Activated T-cell treated with anti-CD3 and anti-CD28 coated beads, Interleukin-2, amount 50 U/mL, for 72 hours (primary cell): ENCODE measurements at places on chromosomes 2 and 18.

DNA sequence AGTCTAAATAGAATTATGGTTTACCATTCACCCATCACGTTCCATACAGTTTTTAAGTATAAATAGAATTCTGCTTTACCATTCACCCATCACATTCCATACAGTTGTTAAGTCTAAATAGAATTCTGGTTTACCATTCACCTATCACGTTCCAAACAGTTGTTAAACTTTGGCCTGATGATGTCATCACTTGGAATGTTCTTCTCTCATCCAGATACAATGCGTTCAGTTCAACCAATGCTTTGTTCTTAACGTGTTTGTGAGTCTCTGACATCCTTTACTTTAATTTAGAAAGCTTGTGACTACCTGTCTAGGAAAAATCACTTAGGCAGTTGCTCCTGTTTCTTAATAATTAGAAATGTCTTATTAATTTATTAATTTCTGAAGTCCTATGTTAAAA is 236.3 kb upstream of the RASGRP3 start:
- H3K36me3 ChIP-seq: no peaks in the 10 kb centered on the region
- H3K4me1 ChIP-seq: no peaks in the 10 kb centered on the region
- H3K27ac ChIP-seq: no peak overlapping the region
- DNase-seq: no peak
- no peak overlapping the region for H3K4me3 ChIP-seq

GRCh38 chr2:97005353-97005752 is 19.0 kb upstream of the FAM178B start:
- peaks cover 17% of the 10 kb centered on the region for H3K27me3 ChIP-seq
- H3K4me1 ChIP-seq: no peaks in the 10 kb centered on the region
- H3K4me3 ChIP-seq: no peak overlapping the region
- peak; percentile 3 for DNase-seq
- H3K27ac ChIP-seq: no peak overlapping the region

GRCh38 chr2:217160978-217161973 is 301.4 kb upstream of the TNP1 start:
- H3K4me3 ChIP-seq: peak overlapping the region; percentile 73
- peaks cover 24% of the 10 kb centered on the region for H3K4me1 ChIP-seq
- peaks cover 24% of the 10 kb centered on the region for H3K27me3 ChIP-seq
- H3K36me3 ChIP-seq: no peaks in the 10 kb centered on the region

DNA sequence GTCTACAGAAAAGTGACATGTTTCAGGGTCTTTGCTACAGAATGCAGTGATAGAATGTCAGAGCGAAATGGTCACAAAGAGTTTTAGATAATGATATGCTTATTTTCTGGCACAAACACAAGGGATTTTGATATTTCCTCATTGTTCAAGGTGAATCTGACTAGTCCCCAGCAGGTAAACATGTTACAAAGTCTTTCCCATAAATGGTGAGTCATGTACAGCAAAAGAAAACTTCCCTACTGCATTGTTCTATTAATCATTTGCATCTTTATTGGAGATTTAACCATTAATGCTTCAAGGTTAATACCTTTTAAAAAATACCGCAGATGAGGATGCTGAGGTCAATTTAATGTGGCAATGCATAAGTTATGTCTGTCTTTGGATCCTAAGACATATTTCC is 19.1 kb upstream of the TRIB2 start:
- H3K4me1 ChIP-seq: peaks cover 12% of the 10 kb centered on the region
- DNase-seq: no peak
- H3K27ac ChIP-seq: no peak overlapping the region
- H3K4me3 ChIP-seq: no peak overlapping the region

GRCh38 chr2:20361893-20362292 is 11.2 kb upstream of the PUM2 start:
- H3K27ac ChIP-seq: no peak overlapping the region
- H3K4me3 ChIP-seq: no peak overlapping the region
- peaks cover 35% of the 10 kb centered on the region for H3K4me1 ChIP-seq
- H3K36me3 ChIP-seq: peaks cover 3% of the 10 kb centered on the region
- no peaks in the 10 kb centered on the region for H3K27me3 ChIP-seq

GRCh38 chr2:171447675-171448074 is 13.6 kb downstream of the DCAF17 start:
- no peaks in the 10 kb centered on the region for H3K27me3 ChIP-seq
- DNase-seq: no peak
- H3K4me3 ChIP-seq: no peak overlapping the region
- no peaks in the 10 kb centered on the region for H3K4me1 ChIP-seq

GRCh38 chr2:104976603-104977120 is 61.2 kb upstream of the MRPS9 start:
- H3K4me1 ChIP-seq: peaks cover 6% of the 10 kb centered on the region
- H3K4me3 ChIP-seq: peak overlapping the region; percentile 55
- H3K27ac ChIP-seq: no peak overlapping the region
- DNase-seq: peak; percentile 5
- H3K36me3 ChIP-seq: no peaks in the 10 kb centered on the region

DNA sequence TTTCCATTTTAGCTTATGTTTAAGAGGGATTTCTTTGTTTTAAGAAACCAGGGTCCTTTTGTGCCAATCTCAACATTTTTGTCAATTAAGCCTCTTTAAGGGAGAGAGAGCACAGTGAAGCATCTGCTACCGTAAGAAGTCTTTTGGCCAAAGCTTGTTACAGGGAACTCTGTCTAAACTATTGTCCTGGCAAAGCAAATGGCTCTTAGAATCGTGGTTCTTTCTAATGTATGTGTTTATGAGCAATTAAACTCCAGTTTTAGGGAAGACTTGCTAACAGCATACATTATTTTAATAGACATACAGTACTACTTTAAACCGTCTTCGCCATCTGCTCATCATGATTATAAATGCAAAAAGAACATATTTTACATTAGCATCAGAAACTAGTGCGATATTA is 202.1 kb downstream of the CDCA7 start:
- H3K27ac ChIP-seq: no peak overlapping the region
- peaks cover 2% of the 10 kb centered on the region for H3K36me3 ChIP-seq
- no peaks in the 10 kb centered on the region for H3K4me1 ChIP-seq
- peaks cover 31% of the 10 kb centered on the region for H3K27me3 ChIP-seq
- no peak overlapping the region for H3K4me3 ChIP-seq

DNA sequence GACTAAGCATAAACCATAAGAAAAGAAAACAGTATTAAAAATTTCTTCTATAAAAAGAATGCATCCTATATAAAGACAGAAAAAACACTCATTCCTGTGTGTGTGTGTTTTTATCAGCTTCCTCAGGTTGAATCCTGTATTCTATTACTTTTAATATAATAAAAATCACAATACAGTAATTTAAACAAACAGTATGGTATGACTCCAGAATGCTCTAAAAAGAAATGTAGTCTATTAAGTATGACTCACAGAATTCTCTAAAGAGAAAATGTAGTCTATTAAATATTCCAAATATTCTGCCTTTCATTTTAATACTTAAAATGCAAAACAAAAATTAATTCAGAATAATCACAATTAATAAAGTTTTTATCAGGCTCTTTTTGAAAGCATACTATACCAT is 19.8 kb downstream of the CCDC88A start:
- no peak for DNase-seq
- no peaks in the 10 kb centered on the region for H3K4me1 ChIP-seq
- H3K4me3 ChIP-seq: no peak overlapping the region
- no peaks in the 10 kb centered on the region for H3K27me3 ChIP-seq

DNA sequence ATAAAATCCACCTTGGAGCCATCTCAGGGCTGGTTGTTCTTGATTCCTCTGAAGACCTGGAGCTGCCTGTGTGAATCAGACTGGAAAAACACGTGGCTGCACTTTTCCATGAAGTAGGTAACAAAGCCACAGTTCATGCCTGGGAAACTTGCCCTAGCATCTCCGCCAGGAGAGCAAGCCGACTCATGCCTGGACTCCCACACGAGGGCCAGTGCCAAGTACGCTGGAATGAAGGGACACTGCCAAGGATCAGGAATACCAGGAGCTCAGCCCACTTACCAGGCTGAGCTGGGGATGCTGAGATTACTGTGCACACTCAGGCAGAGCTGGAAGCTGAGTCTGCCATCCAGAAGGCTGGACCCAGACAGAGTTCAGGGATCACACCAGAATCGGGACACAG is 10.9 kb upstream of the FHL2 start:
- H3K36me3 ChIP-seq: no peaks in the 10 kb centered on the region
- no peaks in the 10 kb centered on the region for H3K4me1 ChIP-seq
- peaks cover 37% of the 10 kb centered on the region for H3K27me3 ChIP-seq
- H3K4me3 ChIP-seq: no peak overlapping the region

DNA sequence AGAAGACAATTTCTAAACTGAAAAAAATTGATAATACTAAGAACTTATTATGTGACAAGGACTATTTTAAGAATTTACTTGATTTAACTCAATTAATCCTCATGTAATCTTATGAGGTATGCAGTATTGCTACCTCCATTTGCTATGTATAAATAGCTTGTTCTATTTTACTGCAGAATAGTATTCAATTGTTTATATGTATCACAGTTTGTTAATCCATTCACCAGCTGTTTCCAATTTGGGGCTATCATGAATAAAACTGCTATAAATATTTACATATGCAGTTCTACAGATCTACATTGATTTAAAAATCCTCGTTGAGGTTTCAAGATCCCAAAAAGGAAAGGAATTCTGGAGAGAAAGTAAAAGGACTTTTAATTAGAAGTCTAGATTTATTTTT is 54.8 kb upstream of the DOCK10 start:
- no peaks in the 10 kb centered on the region for H3K27me3 ChIP-seq
- no peak overlapping the region for H3K4me3 ChIP-seq
- no peak overlapping the region for H3K27ac ChIP-seq
- DNase-seq: no peak
- no peaks in the 10 kb centered on the region for H3K36me3 ChIP-seq

- no peak for DNase-seq
- H3K36me3 ChIP-seq: no peaks in the 10 kb centered on the region
- no peak overlapping the region for H3K27ac ChIP-seq
- H3K4me1 ChIP-seq: no peaks in the 10 kb centered on the region
- H3K4me3 ChIP-seq: no peak overlapping the region
- H3K27me3 ChIP-seq: peaks cover 11% of the 10 kb centered on the region
These were observed 82.8 kb upstream of the CCBE1 start for GRCh38 chr18:59779979-59780378.

DNA sequence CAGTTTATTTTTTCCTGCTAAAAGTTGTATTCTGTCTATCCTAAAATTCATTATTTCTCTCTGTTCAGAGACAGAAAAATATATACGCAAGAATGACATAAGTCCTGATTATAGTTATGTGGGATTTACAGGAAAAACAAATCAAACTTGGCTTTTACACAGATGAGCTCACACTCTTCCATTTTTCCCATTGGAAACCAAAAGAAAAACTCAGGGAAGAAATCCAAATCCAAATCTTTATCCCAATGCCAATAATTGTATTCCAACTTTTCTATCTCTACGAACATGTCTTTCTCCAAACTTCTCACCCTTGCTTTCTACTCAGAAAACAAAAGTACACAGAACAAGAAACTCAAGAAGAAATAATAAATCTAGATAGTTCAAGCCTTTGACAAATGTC is 249.1 kb upstream of the TMEFF2 start:
- DNase-seq: no peak
- no peaks in the 10 kb centered on the region for H3K27me3 ChIP-seq
- no peak overlapping the region for H3K4me3 ChIP-seq
- no peaks in the 10 kb centered on the region for H3K36me3 ChIP-seq

DNA sequence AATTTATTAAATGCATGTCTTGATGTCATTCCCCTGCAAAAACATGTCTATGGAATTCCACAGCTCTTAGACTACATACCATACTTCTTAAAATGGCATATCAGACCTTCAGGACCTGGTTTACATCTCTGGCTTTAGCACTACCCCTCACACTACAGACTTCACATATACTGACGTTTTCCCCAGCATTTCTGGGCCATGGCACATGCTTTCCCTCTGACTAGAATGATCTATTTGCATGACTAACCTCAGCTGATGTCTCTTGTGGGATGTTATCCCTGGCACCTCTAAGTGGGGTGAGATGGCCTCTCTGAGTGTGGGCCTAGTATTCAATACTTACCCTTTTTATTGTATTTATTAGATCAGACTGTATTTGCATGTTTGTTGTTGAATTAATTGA is 381.6 kb downstream of the ERBB4 start:
- DNase-seq: no peak
- H3K36me3 ChIP-seq: no peaks in the 10 kb centered on the region
- no peak overlapping the region for H3K27ac ChIP-seq
- no peaks in the 10 kb centered on the region for H3K4me1 ChIP-seq

DNA sequence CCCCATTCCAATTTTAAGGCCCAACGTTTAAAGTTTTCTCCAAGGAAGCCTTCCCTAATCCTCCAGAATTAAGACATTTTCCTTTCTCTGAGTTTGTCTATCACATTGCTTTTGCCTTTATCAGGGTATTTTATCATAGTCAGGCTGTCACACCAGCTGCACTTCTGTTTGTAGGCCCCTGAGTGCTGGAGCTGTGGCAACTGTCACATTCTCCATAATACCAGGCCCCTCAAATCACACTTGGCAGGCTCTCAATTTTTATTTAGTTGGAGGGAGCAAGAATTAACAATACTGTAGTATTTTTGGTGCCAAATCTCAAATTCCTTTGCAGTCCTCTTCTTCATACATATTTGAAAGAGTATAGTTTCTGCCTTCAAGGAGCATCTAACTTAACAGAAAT is 122.2 kb downstream of the FSHR start:
- H3K36me3 ChIP-seq: no peaks in the 10 kb centered on the region
- H3K4me3 ChIP-seq: no peak overlapping the region
- H3K27me3 ChIP-seq: no peaks in the 10 kb centered on the region
- H3K27ac ChIP-seq: no peak overlapping the region
- H3K4me1 ChIP-seq: no peaks in the 10 kb centered on the region

DNA sequence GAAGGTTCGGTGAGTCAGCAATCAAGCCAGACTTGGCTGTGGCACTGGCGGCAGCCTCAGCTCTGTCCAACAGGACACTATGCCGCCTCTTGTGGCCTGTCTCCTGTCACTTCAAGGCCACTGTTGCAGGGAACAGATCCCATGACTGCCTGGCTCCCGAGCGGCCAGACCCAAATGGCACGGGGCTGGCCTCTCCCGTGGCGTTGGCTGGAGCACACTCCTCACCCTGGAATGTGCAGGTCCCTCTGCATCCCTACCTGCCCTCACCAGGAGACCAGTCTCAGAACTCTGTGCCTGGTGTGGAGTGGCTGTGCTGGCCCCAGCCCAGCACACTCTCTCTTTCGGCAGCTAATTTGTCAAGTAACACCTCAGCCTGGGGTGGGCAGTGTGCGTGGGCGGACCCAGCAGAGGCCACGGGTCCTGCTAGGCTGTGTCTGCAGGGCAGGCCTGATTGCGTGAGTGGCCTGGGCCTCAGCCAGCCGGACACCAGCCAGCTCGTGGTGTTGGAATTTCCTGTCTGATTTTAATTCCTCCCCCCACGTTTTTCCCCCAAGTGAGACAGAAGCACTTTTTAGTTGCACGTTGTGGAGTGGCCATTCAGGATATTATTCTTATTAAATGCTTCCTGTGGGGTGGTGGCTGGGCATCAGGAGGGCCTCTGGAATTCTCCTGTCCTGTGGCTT is 179.3 kb downstream of the GLI2 start:
- DNase-seq: no peak
- no peaks in the 10 kb centered on the region for H3K36me3 ChIP-seq
- no peaks in the 10 kb centered on the region for H3K27me3 ChIP-seq
- no peak overlapping the region for H3K4me3 ChIP-seq
- H3K4me1 ChIP-seq: no peaks in the 10 kb centered on the region
